Astrocyte of the cerebellum (primary cell): ENCODE measurements at places on chromosomes 1 and 21.

GRCh38 chr1:75725266-75725665 lies 757 bp downstream of the ACADM start:
- DNase-seq, result no peak

DNA sequence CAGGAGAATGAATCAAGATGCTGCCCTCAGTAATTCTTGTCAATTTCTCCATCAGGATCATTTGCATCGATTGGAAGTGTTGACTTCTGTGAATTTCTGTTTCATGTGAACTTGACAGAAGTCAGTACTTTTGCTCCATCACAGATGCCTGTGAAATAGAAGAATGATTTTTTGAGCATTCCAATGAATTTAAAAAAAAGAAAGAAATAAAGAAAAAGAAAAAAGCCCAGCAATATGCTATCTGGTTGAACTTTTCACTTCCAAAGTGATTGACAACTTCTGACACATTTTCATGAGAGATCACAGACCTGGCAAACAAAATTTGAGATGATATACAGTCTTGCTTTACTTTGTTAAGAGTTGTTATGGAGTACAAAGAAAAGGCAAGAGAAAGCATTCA lies 175.3 kb downstream of the RWDD3 start:
- no peak for DNase-seq

DNA sequence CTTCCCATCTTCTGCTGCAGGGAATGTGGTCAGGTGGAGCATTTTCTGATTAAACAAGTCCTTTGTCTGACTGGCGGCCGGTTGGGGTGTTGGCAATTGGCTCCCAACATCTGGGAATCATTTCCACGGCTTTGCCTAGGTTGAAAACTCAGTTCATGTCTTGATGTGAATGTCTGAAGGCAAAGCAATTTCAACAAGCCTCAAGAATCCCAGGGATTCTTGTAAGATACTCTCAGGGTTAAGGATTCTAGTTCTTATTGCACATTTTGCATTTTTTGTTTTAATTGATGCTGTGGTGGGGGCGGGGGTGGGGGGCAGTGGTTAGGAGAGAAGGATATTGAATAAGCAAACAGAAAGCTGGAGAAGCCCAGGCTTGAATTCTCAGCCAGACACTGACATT lies 273.9 kb downstream of the KIF26B start:
- DNase-seq, result no peak

GRCh38 chr1:66729523-66729922 lies 22.7 kb upstream of the DYNLT5 start:
- DNase-seq, result no peak

DNA sequence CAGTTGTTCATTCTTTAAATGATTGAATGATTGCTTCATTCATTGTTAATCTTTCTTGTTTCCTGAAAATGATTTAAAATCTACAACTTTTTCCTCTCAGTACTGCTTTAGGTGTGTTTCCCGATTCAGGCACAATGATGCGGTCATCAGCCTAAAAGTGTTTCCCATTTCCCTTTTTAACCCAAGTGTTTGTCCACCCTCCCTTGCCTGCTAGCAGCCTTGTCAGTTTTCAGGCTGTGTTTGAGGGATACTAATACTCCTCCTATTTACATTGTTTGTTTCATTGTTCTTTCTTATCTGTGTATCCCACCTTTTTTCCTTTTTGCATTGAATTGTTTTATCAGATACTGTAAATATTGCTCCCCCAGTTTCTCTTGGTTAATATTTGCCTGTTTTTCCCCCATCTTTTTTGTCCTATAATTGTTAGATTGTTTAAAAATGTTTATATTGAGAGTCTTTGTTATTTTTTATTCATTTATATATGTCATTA lies 131.1 kb downstream of the KIAA0319L start:
- DNase-seq, result no peak

DNA sequence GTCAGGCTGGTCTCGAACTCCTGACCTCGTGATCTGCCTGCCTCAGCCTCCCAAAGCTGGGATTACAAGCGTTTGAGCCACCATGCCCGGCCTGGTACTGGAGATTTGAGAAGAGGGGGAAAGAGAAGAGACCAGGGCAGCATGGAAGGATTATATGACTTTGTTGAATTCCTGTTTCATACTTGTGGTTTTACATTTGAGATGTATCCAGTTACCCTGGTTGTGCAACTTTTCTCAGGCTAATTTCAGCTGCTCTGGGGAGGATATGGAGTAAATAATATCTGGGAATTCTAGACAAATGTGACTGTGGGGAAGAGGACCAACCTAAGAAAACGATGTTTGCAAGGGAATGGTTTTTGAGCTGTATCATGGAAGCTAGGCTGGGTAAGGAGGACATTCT lies 89.5 kb upstream of the GREM2 start:
- peak; percentile 70 for DNase-seq

GRCh38 chr1:125087247-125087646 lies 3902.5 kb downstream of the SRGAP2C start:
- DNase-seq, result no peak

- peak; percentile 38 for DNase-seq
These were observed 3.1 kb downstream of the C1orf216 start for GRCh38 chr1:35715568-35716002.

- peak; percentile 60 for DNase-seq
These were observed 59.5 kb downstream of the MTR start for GRCh38 chr1:236854605-236854983.

DNA sequence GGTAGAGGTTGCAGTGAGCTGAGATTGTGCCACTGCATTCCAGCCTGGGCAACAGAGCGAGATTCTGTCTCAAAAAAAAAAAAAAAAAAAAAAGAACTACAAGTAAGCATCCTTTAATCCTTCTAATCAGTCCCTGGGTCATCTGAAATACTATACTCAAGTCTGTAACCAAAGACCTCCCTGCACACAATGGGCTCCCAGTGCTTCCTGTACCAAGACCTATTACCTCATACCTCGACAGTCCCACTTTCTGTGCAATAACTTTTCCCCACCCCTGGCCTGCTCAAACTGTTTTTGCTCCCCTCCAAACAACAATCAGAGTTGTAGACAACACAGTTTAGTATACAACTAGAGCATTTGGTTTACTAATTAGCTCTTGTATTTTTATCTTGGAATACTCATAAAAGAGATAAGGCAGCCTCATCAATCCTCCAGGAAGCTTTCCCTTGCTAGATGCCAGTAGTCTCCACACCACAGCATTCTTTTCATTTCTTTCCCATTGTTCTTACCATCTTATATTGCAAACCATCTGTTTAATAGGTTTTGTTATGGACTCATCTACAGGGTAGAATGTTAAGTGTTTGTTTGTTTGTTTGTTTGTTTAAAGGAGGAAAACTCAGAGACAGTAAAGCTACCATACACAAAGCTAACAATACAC lies 19.2 kb upstream of the RLF start:
- DNase-seq, result no peak

DNA sequence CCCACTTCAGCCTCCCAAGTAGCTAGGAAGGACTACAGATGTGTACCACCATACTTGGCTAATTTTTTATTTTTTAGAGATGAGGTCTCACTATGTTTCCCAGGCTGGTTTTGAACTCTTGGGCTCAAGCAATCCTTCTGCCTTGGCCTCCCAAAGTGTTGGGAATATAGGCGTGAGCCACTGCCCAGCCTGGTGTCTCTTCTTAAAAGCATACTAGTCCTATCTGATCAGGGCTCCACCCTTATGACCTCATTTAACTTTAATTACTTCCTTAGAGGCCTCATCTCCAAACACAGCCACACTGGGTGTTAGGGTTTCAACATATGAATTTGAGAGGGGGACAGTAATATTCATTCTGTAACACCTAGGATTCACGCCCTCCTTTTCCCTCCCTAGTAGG lies 130.9 kb downstream of the GLIS1 start:
- no peak for DNase-seq

GRCh38 chr1:2019172-2019543 lies at the start of gene GABRD:
TSS of gene GABRD (plus strand) at chr1:2019345. CDS start at chr1:2019424, 79 bp downstream.
- no peak for DNase-seq

GRCh38 chr1:36938819-36939218 lies 95.5 kb downstream of the GRIK3 start:
- no peak for DNase-seq

GRCh38 chr1:111603979-111604378 lies 15.6 kb upstream of the RAP1A start:
- DNase-seq, result no peak
